ENCODE measurements at places on chromosomes 7 and 10.
A peak's percentile ranks its signal among the peaks of the same experiment; 100 is the strongest.

DNA sequence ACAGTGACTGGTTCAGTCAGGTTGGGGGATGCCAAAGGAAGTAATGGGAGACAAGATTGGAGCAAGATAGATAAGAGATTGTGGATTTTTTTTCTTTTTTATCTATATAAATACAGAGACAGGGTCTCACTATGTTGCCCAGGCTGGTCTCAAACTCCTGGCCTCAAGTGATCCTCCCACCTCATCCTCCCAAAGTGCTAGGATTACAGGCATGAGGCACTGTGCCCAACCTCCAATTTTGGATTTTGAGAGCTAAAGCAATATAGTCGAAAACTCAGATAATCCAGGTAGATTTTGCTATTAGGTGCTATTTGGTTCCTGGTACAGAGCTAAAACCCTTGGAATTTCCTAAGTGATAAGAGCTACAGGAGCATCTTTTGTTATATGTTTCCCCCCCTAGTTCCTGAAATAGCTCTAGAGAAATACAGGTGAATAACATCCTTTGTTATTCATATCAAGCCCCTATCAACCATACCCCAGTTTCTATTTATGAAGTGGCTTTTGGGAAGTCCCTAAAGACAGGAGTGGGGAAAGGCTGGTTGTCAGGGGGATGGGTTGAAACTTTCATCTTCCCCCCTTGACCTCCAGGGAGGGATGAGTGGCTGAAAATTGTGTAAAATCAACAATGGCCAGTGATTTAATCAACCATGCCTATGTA is 151.2 kb downstream of the CFTR start:
- DNase-seq, result no peak

DNA sequence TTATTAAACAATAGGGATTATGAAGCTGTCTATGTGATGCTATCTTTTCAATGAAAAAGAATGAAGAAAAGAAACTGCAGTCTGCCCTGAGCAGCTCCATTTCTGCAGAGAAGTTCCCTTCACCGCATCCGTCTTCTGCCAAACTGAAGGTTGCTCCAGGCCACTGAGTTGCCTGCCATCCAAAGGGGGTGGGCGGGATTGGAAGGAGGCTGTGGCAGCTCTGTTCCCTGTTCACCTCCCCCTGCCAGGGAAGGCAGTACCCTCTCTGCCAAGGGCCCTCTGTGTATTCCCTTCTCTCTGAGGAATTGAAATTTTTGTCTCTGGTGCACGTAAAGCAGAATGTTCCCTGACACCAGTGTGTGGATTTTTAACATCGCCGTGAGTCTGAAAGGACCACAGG is 243.1 kb upstream of the GHITM start:
- DNase-seq, result no peak

DNA sequence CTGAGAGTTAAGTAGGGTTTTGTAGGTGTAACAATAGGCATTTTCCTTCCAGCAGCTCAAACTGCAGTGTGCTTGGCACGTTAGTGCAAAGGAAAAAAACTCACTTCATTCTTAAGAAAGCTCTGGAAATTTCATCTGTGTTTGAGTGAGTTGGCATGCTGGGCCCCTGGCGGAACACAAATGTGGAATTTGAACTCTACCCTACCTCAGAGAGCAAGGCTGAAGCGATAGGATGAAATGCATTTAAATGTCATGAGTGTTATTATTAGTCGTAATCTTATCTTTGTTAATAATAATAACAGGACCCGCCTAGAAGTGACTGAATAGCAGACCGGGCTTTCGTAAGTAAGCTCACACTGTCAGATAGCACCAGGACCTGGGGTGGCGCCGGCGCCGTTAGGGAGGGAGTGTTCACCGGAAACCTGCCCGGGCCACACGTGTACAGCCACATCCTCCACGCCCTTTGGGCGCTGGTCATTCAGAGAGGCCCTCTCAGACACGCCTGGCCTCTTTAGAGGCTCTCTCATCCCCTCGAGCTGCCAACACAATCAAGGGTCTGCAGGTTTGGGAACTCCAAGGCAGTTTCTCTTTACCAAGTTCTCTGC is 63.5 kb downstream of the GRK5 start:
- peak; percentile 27 for DNase-seq

GRCh38 chr7:115477193-115477651 is 553.3 kb downstream of the TFEC start:
- peak; percentile 9 for DNase-seq

DNA sequence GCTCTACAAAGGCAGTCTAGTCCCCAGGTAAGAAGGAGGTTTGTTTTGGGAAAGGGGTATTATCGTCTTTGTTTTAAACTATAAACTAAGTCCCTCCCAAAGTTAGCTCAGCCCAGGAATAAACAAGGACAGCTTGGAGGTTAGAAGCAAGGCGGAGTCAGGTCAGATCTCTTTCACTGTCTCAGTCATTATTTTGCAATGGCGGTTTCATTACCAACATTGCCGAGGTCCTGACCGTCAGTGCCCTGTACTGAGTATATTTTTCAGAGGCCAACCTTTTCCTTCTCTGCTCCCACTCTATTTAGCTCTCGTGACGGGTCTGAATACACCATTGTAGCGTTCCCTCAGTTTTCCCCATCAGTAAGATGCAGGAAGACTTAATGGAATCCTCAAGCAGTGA is 184.5 kb downstream of the PRKCQ start:
- DNase-seq, result no peak

- no peak for DNase-seq
Measured at GRCh38 chr10:29446327-29446726, 157.5 kb downstream of the LYZL1 start.

GRCh38 chr10:22927661-22928403 is at the start of gene ARMC3:
TSS of gene ARMC3 (plus strand) at chr10:22928053. CDS start at chr10:22931997, 3,944 bp downstream.
- peak; percentile 25 for DNase-seq

GRCh38 chr7:47669901-47670384 is 88.0 kb upstream of the TNS3 start:
- peak; percentile 86 for DNase-seq

GRCh38 chr10:31479752-31480151 is 160.7 kb downstream of the ZEB1 start:
- DNase-seq, result peak; percentile 6

Data from astrocyte (in vitro differentiated cells and primary cell).